ENCODE measurements at places on chromosomes 11 and 22.

DNA sequence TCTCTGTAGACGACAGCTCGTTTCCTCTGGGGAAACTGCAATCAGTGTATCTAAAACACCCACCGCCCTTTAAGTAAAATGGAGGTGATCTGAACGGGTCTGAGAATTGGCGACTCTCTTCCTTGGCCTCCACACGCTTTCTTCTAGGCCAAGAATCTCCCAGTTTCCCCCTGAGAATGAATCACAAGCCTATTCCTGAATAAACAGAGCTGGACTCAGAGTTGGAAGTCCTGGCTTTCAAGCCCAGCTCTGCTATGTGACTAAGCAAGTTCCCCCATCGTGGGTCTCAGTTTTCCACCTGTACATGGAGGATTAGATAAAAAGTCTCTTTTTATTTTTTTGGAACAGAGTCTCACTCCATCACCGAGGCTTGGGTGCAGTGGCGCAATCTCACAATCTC lies 200.4 kb downstream of the MN1 start:
- no peak for DNase-seq

DNA sequence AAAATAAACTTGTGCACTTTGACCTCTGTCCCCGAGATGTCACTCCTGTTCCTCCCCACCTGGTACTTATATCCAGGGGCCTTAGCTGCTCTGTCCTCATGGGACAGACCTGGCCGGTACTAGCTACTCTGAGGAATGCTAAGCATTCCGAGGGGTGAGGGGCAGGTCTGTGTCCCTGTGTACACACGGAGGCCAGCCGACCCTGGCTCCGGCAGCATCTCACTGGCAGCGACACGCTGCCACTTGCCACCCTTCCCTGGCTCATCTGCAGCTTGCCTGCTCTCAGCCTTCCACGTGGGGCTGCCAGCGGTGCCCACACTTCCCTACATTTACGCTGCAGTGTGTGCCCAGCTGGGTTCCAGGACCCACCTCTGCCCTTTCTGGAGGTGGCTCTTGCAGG lies 21.6 kb upstream of the TEF start:
- DNase-seq = no peak

GRCh38 chr11:134662629-134663360 lies 250.8 kb upstream of the B3GAT1 start:
- DNase-seq = no peak

- no peak for DNase-seq
Measured at GRCh38 chr11:92357344-92357743, 132.7 kb downstream of the FAT3 start.

GRCh38 chr22:46747646-46748045 lies 9.6 kb upstream of the CERK start:
- no peak for DNase-seq

DNA sequence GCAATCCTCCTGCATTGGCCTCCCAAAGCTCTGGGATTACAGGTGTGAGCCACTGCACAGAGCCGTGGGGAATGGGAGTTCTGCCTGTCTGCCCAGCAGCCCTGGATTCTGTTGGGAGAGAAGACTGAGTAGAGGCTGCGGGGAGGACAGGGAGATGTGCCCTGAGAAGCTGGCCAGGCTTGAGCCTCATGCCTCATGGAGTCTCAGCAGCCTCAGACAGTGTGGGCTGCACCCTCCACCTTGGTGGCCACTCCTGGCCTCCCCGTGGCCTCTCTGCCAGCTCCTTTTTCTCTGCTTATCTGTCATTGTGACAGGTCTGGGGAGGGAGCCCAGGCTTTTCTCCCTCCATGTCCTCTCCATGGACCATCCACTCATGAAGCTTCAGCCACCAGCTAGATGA lies 43.2 kb downstream of the DKK3 start:
- no peak for DNase-seq

Data from stimulated activated CD8-positive, alpha-beta memory T cell treated with anti-CD3 and anti-CD28 coated beads, Interleukin-4, amount 100 ng/mL, for 1 hour (primary cell).